ENCODE measurements at places on chromosomes 16 and 17.

DNA sequence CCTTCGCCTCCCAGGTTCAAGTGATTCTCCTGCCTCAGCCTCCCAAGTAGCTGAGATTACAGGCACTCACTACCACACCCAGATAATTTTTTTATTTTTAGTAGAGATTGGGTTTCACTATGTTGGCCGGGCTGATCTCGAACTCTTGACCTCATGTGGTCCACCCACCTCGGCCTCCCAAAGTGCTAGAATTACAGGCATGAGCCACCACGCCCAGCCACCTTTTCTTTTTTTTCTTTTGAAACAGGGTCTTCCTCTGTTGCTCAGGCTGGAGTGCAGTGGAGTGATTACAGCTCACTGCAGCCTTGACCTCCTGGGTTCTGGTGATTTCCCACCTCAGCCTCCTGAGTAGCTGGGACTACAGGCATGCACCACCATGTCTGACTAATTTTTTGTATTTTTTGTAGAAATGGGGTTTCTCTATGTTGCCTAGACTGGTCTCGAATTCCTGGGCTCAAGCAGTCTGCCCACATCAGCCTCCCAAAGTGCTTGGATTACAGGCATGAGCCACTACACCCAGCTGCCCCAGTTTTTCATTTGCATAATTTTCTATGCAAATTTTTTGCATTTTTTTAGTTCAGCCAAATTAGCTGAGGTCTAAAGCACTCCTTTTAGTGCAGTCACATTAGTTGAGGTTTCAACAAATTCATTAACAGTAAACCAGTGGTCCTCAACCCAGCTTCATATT lies 11.3 kb downstream of the WWP2 start:
- no peak for DNase-seq

DNA sequence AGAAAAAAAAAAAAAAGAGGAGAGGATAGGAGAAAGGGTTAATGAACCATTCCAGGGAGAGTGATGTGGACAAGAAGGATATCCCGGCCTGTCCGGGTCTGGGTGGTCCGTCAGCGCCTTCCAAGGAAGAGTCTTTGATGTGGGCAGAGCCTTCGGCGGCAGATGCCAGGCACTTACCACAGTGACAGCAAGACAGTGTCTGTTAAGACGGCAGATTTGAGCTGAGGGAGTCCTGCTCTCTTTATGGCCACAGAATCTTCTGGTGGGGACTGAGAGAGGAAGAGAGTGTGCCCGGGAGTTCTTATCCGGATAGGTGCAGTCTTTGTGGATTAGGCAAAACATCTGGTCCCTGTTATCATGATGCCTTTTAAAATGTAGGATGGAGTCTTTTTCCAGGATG lies 95.2 kb downstream of the ZDHHC7 start:
- DNase-seq: no peak

DNA sequence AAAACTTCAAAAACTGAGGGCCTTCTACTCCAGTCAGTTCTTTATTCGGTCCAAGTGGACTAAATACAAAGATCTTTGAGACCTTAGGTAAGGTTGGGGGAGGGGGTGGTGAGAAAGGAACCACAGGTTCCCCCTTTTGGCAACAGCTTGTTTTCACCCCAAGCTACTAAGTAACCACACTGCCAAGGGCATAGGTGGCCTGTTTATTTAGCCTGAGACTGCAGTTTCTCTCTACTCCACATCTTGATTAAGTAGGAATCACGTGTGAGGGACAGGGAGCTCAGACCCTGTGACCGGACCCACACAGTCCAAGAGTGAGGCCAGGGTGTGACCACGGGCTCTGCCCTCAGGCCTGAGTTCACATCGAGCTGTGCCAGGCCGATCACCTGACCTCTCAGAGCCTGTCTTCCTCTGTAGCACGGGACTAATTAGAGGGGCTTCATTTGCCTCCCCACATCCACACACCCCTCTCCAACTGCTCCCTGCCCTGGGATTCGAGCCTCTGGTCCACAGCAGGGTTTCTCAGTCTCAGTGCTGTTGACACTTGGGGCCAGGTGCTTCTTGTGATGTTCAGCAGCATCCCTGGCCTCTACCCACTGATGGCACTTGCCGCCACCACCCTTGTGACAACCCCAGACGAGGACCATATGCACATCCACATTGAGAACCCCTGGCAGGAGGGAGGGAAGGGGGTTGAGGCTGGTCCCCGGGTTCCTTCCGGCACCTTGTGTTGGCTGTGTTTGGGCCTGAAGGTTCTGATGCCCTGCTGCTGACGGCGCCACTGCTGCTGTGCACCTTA lies 17.8 kb downstream of the ST6GALNAC2 start:
- DNase-seq: no peak

DNA sequence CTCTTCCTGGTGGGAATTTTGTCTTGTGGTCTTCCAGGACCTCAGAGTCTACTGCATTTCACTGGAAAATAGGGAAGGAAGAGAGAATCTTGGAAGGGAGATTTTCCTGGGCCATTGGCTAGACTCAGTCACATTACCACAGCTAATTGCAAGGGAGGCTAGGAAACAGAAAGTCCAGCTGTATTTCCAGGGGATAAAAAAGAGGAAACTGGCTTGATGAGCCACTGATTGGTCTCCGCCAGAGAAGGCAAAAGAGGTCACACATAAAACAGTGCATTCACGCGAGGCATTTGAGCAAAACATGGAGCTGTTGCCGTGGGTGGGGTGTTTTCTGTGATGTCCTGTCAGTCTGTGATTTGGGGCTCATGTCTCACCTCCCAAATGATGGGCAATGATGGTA lies 345.3 kb downstream of the FOXL1 start:
- DNase-seq: no peak

DNA sequence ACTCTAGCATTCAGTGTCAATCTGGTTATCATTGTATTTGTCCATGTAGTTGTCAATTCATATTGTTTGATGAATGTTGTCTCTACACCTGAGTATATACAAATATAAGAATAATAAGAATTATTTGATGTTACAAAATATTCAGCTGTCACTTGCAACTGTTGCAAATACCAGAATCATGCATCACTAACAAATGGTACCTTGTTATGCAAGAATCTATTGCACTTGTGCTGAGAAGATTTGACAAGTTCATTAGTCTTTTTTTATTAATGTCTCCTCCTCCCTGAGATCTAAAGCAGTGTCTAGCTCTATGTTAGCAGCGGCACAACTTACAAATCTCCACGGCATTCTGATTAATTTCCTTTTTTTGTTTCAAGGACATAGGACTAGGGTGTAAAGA lies 22.2 kb upstream of the AKAP1 start:
- no peak for DNase-seq

- DNase-seq: no peak
Observed at GRCh38 chr16:79272141-79272577, 328.4 kb downstream of the MAF start.

GRCh38 chr16:27205423-27206065 lies 2.2 kb downstream of the KDM8 start:
- DNase-seq: no peak

- no peak for DNase-seq
Observed at GRCh38 chr16:56601325-56601724, 7.1 kb upstream of the MT2A start.

GRCh38 chr17:72176951-72177660 lies 56.3 kb downstream of the SOX9 start:
- DNase-seq: no peak

DNA sequence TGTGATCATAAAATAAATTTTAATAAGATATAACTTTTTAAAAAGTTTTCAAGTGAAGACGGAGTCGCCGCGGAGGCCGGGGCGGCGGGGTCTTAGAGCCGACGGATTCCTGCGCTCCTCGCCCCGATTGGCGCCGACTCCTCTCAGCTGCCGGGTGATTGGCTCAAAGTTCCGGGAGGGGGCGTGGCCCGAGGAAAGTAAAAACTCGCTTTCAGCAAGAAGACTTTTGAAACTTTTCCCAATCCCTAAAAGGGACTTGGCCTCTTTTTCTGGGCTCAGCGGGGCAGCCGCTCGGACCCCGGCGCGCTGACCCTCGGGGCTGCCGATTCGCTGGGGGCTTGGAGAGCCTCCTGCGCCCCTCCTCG lies at the start of gene FOXC2:
Gene FOXC2, plus strand, starts transcription at position 229 of the 365 bp plus-strand sequence. CDS start 507 bp downstream, outside the sequence.
- peak; percentile 95 for DNase-seq

DNA sequence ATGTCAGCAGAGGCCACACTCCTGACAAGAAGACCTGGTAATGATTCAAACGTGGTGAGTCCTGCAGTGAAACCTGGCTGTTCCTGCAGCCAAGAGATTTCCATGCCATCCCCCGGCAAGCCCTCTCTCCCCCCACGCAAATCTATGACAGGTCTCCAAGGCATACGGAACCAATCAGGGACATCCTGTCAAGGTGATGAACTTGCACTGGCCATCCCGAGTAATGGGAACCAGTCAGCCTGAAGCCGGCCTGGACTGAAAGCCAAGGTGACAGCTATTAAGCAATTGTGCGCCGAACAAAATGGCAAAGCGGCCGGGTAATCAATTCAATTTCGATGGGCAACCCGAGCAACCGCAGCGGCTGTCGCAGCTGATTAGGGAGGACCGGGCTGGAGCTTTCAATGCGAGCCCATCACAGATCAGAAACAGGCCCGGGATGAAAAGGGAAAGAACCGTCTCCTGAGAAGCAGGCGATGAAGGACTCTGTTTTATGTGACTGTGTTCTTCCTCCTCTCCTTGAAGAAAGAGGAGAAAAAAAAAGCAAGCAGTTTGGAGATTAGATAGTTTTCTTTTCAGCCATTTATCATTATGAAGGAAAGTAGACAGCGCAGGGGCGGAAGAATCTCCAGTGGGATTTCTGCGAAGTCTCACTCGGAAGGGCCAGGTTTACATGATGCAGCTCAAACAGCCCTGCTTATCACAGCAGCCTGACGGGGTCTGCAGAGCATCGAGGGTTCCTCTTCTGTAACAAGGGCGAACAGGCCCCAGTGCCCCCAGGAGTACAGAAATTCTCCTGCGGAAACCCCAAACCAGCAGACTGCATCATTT lies 35.2 kb downstream of the TBX4 start:
- DNase-seq: no peak

DNA sequence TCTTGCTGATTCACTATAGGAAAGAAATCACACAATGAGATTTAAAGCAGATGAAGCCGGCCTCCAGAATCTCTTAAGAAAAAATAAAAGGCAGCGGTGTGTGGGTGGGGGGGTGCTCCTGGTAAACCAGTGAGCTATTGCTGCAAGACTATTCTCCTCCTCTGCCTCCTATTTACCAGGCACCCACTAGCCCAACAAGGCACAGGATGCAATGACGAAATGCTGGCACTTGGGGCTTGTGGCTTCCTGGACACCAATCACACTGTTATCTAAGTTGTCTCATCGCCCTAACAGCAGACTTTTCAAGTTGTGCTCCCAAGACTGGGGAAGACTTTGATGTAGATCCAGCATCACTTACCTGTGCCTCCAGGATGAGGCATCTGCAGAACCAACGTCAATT lies 50.2 kb upstream of the NDRG4 start:
- no peak for DNase-seq

DNA sequence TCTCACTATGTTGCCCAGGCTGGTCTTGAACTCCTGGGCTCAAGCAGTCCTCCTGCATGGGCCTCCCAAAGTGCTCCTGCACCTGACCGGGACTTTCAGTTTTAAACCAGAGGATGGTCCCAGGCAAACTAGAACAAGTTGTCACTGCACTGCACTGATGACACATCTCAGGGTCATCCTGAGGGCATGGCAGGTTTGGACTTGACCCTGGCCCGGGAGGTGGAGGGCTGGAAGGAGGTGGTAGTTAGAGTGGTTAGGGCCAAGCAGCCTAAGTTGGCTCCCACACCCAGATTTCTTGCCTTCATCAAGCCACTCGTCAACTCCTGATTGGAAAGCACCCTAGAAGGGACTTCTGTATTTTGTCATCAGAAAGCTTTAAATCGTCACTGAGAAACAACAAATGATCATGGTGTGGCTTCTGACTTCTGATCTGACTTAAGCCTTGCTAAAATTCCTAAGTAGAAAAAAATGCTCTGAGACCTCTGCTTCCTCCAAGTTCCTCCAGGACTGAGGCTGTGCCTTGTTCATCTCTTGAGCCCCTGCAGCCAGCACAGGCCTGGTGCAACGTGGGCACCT lies 43.5 kb downstream of the EMP2 start:
- no peak for DNase-seq

GRCh38 chr16:17306745-17307144 lies 164.0 kb downstream of the XYLT1 start:
- no peak for DNase-seq

GRCh38 chr17:30345527-30346075 lies 11.7 kb upstream of the TMIGD1 start:
- no peak for DNase-seq

GRCh38 chr16:14600164-14600563 lies 29.9 kb downstream of the PARN start:
- DNase-seq: no peak

DNA sequence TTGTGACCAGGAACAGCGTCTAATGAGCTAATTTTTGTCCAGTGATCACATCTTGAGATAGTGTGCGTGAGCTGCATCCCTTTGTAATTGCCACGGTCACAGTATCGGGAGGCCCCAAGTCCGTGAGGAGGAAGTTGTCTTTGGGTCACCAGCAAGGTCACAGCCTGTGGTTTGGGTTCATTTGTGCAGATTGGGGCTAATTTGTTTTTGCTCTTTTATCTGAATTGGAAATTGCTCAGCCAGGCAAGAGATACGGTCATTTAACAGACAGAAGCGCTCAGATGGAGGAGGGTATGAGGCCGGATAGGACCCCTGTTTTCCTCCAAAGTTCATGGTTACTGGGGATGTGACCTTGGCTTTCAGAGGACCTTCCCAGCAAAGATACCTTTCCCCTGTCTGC lies 174.1 kb downstream of the SNX29 start:
- no peak for DNase-seq

DNA sequence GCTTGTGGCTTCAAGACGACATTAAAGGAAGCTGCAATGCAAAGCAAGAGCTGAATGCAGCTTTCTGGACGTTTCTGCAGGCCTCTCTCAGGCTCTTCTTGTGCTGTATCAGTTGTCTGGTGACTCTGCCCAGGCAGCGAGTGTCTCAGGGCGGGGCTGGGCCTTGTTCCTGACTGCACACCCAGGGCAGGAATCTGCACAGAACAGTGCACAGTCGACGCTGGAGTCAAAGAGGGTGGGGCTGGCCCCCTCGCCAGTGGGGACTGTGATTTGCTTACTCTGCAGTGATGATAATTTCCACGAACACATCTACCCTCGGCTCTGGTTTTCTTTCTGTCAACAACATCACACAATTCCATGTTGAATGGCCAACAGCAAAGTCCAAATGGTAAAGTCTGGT lies 60.7 kb downstream of the IRF8 start:
- no peak for DNase-seq

DNA sequence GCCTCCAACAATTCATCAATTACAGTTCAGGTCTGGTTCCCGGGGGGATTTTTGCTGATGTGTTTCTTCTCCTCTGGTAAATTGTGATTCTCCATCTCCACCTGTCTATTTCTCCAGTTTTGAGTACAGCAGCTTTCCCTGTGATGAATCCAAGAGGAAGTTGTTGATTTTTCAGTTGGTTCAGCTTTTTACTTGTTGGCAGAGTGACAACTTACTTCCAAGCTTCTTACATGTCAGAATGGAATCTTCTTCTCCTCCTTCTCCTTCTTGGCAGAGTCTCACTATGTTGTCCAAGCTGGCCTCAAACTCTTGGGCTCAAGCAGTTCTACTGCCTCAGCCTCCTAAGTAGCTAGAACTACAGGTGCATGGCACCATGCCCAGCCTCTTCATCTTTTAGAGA lies 33.4 kb upstream of the TMEM92 start:
- no peak for DNase-seq

- no peak for DNase-seq
Observed at GRCh38 chr17:36888236-36888951, 48.9 kb upstream of the LHX1 start.

Data from nephron progenitor cell (in vitro differentiated cells).